ENCODE measurements at places on chromosomes 7 and 10. TPM values are rescaled to one million over a fixed set of nuclear protein-coding genes. Genes with fewer than 3 reads are reported as not detected.

Gene BTBD16
- not detected for total RNA-seq

Gene CPEB3
- 10.0 TPM for total RNA-seq

Gene KCP
- 0.29 TPM for total RNA-seq

Gene NRCAM
- total RNA-seq = 3.0 TPM

DNA sequence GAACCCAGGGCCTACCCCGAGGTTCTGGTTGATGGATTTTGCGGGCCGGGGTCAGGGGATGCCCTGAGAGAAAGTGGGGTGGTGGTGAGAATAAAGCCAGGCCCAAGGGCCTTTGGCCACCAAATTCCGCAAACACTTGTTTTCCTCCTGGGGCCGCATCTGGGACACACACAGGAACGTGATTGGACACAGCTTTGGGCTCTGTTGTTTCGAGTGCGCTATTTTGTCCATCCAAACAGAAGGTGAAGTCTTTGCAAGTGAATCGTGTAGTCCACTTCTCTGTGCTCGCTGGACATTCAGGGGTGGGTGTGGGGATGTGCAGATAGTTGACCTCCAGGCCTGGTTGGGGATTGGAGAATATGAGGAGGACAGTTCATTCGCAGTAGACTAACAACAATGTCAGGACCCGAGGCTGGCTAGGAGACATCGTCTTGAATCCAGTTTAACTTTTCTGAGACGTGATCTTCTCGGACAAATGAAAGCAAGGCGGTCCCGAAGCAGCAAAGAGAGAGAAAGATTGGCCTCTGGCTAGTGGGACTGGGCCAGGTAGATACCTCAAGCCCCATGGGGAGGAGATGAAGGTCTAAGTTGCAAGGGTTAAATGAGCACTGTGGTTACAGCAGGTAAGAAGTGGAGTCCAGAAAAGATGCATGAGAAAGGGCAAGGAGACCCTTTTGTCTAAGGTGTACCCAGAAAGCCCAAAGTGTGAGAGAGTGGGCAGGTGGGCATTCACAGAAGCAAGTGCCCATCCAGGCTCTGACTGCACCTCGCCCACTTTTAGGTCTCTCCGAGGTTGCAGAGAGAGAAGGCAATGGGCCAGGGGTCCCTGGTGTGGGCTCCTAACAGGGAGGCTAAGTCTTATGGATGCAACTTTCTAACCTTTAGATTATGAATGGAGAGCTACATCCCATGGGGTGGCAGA, 764 bp upstream of the FAM131B start:
- H3K27ac ChIP-seq = no peak overlapping the region
- H3K4me1 ChIP-seq = peaks cover 20% of the 10 kb centered on the region
- no peaks in the 10 kb centered on the region for H3K36me3 ChIP-seq
- H3K4me3 ChIP-seq = peak overlapping the region; percentile 71

DNA sequence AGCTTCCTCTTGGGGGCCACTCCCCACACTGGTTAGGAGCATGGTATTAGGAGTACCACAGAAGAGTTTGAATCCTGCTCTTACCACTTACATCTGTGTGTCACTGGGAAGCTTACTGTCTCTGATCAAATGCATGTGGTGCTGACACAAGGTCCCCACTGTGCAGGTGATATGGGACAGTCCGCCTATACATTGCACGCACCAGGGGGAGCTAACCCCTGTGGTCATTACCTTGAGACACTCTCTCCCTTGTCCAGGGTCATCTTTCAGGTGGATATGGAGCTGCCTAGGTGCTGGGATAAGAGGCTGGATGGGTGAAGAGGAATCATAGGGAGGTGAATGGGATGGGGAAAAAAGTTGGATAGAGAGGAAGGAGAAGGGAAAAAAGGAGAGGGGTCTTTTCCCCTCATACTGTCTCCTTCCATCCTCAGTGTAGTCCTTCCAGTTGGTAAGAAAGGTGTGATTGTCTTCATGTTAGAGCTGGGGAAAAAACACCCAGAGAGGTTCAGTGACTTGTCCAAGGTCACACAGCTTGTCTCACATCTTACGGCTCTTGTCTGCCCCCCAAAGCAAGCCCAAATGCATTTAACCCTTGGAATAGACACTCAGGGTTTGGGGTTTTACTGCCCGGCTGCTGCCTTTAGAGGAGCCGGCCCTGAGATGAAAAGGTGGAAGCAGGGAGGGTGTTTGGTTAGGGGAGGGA, 125.9 kb downstream of the CDH23 start:
- no peaks in the 10 kb centered on the region for H3K4me1 ChIP-seq
- H3K4me3 ChIP-seq = no peak overlapping the region
- H3K27ac ChIP-seq = no peak overlapping the region
- H3K36me3 ChIP-seq = no peaks in the 10 kb centered on the region
- no peak for DNase-seq

- H3K4me3 ChIP-seq = no peak overlapping the region
- no peak overlapping the region for H3K27ac ChIP-seq
- peaks cover 62% of the 10 kb centered on the region for H3K27me3 ChIP-seq
- H3K36me3 ChIP-seq = no peaks in the 10 kb centered on the region
Measured at GRCh38 chr7:158318511-158318913, 269.1 kb downstream of the PTPRN2 start.

- H3K27ac ChIP-seq = no peak overlapping the region
- H3K4me1 ChIP-seq = no peaks in the 10 kb centered on the region
- no peak overlapping the region for H3K4me3 ChIP-seq
- no peaks in the 10 kb centered on the region for H3K36me3 ChIP-seq
- no peak for DNase-seq
- H3K27me3 ChIP-seq = no peaks in the 10 kb centered on the region
Measured at GRCh38 chr7:79064187-79064823, 389.2 kb downstream of the MAGI2 start.

DNA sequence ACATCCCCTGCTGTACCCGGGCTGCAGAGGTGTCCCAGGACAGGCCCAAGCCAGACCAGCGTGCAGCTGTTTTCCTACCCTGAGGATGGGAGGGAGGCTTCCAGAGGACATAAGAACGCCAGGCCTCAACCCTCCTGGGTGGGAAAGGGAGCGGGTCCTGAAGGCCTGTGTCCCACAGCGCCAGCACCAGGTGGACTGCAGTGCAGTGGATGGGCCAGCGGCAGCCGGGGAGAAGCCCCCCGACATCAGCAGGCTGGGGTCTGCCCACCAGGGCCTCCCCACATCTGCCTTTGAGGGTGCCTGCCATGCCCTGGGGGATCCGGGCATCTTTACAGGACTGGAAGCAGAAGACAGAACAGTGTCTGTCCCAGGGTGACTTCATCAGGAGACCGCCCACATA, 22.8 kb upstream of the ZNF716 start:
- H3K36me3 ChIP-seq = no peaks in the 10 kb centered on the region
- H3K4me3 ChIP-seq = no peak overlapping the region
- H3K4me1 ChIP-seq = no peaks in the 10 kb centered on the region
- DNase-seq = no peak
- no peak overlapping the region for H3K27ac ChIP-seq

DNA sequence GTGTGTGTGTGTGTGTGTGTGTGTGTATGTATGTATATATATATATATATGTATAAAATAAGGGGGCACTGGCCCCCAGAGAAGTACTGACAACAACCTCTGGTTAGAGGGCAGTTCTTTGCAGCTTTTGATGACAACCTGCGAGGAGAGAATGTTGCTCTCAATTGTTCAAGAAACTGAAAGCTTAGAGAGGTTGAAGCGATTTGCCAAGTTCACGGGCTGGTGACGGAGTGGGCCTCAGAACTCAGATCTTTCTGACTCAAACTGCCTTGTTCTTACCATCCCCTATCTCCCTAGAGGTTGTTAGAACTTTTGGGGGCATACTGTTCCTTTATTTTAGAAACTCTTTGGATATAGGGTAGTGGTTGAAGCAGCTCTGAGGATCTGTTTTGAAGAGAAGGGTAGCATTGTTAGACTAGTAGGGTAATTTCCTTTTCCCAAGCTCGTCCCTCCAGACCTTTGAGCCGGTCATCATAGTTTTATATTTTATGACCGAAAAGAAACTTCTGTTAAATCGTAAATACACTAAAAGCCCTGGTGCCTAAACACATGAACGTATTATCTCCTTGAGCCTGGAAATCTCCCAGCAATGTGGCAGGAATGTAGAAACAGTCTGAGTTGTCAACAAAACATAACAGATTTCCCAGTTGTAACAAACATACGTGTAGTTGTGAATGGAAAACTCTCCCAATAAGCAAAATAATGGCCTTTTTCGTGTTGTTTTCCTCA, 541.7 kb upstream of the GALNT17 start:
- DNase-seq = no peak
- no peak overlapping the region for H3K27ac ChIP-seq
- H3K4me3 ChIP-seq = no peak overlapping the region

GRCh38 chr10:16965740-16966447, 148.7 kb upstream of the RSU1 start:
- H3K27me3 ChIP-seq = no peaks in the 10 kb centered on the region
- H3K4me3 ChIP-seq = no peak overlapping the region
- no peak for DNase-seq
- no peaks in the 10 kb centered on the region for H3K36me3 ChIP-seq
- H3K4me1 ChIP-seq = peaks cover 5% of the 10 kb centered on the region

- H3K4me1 ChIP-seq = peaks cover 77% of the 10 kb centered on the region
- no peak overlapping the region for H3K27ac ChIP-seq
- H3K36me3 ChIP-seq = peaks cover 26% of the 10 kb centered on the region
- H3K4me3 ChIP-seq = no peak overlapping the region
Measured at GRCh38 chr7:50661345-50662040, 96.3 kb upstream of the DDC start.

DNA sequence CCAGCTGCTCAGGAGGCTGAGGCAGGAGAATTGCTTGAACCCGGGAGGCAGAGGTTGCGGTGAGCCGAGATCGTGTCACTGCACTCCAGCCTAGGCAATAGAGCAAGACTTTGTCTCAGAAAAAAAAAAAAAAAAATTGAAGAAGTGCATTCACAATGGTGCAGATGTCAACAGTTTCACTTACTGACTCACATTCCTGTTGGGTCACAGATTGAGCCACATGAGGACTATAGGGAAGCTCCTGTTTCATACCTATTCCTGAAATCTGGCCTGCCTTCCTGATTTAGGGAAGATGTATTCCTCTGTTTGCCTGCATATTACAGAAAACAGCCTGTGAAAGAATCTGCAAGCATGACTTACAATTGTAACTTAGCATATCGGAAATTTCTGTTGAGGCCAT, 78.2 kb downstream of the AKR1C4 start:
- H3K27me3 ChIP-seq = no peaks in the 10 kb centered on the region
- H3K4me1 ChIP-seq = no peaks in the 10 kb centered on the region
- no peak overlapping the region for H3K27ac ChIP-seq
- H3K36me3 ChIP-seq = no peaks in the 10 kb centered on the region
